ENCODE measurements at places on chromosomes 5 and 9.
A peak's percentile ranks its signal among the peaks of the same experiment; 100 is the strongest.

DNA sequence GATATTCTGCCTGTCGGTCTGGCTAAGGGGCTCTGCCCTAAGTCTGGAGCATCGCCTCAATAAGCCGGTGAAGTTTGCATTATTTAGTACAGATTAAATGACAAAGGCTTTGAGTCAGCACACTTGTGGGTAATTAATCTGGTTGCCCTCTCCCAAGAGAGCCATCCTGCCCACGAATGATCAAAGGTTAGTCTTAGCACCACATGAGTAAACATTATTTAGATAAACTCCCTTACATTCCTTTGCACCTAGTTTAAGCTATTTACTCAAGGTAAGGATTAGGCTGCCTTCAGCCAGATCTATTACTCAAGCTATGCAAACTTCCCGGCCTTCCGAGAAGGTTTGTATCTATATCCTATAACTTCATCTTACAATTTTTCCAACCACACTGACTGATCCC, 572.1 kb downstream of the CHSY3 start:
- DNase-seq = no peak

GRCh38 chr5:179415291-179416060, 70.2 kb upstream of the ADAMTS2 start:
- DNase-seq = no peak

DNA sequence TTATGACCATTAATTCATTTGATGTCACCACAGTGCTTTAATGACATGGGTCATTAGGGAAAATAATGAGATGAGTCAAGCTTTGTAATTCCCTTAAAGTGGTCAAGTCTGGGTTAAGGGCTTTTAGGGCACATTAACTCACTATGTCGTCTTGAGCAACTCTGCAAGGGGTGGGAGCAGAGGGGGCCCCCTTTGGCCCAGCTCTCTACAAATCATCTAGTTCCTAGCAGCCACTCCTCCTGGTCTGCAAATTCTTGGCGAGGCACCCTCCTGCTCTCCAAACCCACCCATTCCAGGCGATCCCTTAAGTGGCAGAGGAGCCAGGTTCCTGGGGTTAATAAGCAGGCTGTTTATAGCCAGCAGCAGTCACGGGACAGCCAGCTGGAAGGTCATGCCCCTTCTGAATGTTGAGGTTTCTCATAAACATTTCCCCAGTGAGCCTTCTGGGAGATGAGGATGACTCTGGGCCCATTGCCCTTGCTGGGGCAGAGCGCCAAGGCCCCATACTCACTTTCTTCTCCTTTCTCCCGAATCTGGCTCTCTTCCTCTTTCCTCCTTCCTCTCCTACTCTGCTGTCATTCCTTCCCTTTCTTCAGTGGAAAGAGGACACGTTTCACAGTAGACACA, 14.3 kb upstream of the GPX3 start:
- DNase-seq = no peak

DNA sequence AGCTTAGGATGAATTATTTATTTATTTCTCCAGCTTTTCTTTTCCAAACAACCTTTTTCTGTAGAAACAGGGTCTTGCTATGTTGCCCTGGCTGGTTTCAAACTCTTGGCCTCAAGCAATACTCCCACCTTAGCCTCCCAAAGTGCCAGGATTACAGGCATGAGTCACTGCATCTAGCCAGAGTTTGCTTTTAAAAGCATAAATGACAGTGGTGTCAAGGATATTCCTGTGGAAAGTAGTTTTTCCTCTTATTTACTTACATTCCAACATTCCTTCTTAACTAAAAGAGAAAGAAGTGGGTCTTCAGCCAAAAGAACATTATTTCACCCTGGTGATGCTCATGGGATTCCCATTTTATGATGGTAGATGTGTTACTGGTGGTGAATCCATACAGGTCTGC, 62.4 kb downstream of the GRIA1 start:
- no peak for DNase-seq

GRCh38 chr5:116032094-116032517, at the start of gene ARL14EPL:
ARL14EPL (plus strand) TSS chr5:116032472; CDS start chr5:116051466, 18,994 bp downstream.
- no peak for DNase-seq

GRCh38 chr9:4689021-4689420, 9.7 kb downstream of the CDC37L1 start:
- peak; percentile 28 for DNase-seq

GRCh38 chr9:131446276-131446675, 52.4 kb downstream of the PRRC2B start:
- no peak for DNase-seq

DNA sequence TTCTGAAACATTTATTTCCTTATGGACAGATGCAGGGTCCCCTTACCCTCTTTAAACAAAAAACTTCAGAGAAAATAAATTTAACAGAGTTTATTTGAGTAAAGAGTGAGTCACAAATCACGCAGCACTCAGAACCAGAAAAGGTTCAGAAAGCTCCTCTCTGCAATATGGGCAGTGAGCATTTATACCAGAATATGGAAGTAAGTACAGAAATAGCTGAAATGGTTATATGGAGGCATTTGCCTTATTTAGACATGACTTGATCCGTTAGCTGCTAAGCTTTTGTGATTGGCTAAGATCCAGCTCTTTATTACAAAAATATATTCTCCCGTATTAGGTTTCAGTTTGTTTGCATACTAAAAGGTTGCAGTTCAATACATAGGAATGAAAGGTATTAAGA, 1554.1 kb downstream of the EFNA5 start:
- DNase-seq = no peak

DNA sequence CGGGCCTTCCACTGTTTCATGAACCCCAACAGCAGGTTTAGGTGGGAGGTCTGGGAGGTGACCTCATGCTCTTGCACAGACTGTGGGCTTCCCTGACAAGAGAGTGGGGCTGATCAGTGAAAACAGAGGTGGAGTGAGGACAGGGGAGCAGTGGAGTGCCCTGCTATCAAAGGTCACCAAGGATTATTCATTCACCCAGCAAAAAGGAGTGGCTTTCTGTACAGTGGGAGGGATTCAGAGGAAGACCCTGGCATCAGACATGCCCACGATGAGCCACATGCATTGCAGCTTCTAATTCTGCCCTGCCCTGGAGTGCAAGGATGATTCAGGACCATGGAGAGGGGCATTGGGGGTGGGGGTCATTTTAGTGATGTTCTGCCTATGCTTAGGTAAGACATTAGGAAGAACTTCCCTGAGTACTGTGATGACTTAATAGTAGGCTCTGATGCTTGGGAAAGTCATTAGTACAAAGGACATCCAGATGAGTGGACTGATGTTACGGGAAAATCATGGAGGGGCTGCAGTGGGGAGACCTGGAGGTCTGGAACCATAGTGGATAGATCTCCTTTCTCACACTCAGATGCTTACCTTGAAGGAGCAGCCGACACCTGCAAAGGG, 12.8 kb downstream of the TRAF1 start:
- DNase-seq = no peak

GRCh38 chr5:55982957-55983381, 11.8 kb downstream of the IL6ST start:
- peak; percentile 31 for DNase-seq

DNA sequence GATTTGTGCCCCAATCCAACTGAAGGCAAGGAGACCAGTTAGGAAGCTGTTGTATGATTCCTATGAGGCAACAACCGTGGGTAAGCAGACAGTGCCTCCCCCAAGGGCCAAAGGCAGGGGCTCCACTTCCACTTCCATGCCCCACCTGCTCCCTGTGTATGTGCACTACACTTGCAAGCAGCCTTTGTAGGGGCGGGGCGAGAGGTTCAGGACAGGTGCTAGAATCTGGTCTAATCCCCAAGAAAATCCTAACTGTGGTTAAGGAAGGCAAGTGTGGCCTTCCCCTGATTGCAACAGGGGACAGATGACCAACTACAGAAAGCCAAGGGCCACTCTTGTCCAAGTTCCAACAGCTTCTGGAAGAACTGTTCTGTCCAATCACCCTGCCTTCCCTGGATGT, 41.7 kb downstream of the B4GALT1 start:
- no peak for DNase-seq

- DNase-seq = no peak
Observed at GRCh38 chr5:151675611-151676313, 11.0 kb downstream of the SPARC start.

DNA sequence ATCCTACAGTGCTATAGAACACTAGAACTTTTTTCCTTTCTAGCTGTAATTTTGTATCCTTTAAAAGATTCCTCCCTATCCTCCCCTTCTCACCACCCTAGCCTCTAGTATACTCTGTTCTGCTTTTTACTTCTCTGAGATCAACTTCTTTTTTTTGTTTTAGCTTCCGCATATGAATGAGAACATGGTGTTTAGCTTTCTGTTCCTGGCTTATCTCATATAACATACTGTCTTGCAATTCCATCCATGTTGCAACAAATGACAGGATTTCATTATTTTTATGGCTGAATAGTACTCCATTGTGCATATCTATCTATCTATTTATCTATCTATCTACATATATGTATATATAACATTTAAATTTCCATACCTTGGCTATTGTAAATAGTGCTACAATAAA, 126.0 kb upstream of the MAN2A1 start:
- DNase-seq = no peak

DNA sequence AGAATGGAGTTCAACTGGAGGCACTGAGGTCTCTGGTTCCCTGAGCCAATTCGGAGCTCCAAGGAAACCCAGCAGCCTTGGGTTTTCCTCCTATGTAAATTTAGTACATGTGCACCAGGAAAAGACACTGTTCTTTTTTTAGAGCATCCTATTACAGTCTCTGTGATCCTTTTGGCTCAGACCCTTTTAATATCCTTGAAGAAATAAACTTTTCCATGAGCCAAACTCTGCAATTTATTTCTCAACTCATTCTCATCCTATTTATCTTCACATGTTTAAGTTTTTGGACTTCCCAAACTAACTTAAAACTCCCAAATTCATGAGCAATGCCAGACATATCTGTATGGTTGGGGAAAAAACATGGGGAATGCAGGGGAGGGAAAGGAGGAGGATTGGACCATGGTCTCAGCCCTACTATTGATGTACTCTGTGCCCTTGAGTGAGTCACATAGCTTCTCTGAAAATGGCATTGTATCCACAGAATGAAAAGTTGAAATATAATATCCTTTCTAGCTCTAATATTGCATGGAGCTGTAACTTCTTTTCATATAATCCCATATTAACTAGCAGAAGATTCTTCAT, 76.6 kb downstream of the PAPPA start:
- DNase-seq = no peak
